HTR-8/SVneo (cell line): ENCODE measurements at places on chromosomes 12 and 14.

DNA sequence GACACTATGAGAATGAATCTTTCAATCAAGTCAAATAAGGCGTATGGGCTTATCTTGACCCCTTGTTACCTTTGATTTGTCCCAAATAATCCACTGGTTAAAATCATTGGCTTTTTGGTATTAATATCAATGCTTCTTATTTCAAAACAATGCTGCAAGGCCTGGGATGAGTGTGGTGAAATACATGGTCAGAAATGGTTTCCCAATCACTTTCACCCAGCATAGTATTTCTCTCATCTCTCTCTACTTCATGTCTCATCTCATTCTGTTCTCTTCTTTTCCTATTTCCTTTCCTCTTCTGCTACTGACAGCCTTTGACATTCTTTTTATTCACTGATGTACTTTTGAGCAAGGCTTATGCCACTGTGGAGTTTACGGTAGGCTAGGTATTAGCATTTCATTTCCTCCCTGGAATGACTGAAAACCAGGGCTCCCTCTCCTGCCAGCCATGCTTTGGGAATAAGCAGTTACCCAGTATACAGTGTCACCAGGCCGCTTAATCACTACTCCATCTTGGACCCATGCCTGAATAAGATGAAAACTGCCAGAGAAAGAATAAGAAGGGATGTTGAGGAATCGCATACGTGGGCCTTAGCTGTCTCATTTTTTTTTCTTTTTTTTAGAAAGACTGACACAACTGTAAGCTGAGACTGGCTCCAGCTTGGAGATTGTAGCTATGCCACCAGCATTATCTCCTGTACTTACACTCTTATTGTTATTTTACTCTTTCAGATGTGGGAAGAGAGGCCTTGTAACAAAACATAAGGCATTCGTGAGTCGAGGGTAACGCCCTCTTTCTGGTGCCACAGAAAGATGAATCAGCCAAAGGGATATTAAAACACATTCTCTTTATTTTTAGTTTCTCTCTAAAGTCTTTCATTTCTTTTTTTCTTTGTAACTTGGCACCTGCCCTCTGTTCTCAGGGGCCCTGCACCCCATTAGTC lies 53.5 kb downstream of the IGF1 start:
- DNase-seq = no peak

- DNase-seq = no peak
Measured at GRCh38 chr12:46438719-46439319, 66.2 kb upstream of the SLC38A2 start.

- DNase-seq = no peak
Measured at GRCh38 chr12:106982229-106982628, 4.7 kb downstream of the MTERF2 start.

GRCh38 chr12:122244565-122245371 lies 18.9 kb upstream of the DIABLO start:
- no peak for DNase-seq

DNA sequence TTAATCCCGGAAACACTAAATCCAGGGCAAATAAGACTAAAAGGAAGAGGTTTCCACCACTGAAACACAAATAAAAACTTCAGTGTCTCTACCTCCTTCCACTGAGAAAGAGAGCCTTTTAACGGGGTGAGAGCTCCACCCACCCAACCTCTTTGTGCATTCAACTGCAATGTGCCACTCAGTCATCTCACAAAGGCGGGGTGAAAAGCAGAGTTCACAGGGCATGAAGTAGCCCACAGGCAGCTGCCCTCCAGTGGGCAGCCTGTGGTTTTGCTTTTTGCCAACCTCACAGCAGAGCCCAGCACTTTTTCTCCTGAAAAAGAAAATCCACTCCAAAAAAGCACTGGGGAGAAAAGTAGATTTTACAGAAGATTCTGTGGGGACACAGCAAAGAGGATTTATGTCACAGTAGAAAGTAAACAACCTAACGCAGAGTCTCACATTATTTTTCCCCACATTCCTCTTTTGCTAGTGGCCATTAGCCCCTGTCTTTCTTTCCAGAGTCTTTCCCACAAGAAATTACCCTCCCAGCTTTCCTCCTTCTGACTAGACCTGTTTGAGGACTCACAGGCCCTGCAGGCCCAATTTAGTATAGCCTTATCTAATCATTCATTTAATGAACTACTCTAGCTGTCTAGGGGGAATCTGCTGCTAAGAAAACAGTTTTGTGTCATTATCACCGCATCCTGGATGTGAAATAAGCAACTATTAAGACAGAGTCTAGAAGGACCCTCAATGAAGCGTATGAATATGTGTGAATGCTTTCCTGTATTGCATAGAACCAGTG lies 753.8 kb upstream of the FOXG1 start:
- DNase-seq = no peak

- no peak for DNase-seq
Measured at GRCh38 chr12:76595056-76595455, 35.5 kb upstream of the OSBPL8 start.

- no peak for DNase-seq
Measured at GRCh38 chr12:25364529-25365339, 114.0 kb upstream of the KRAS start.

DNA sequence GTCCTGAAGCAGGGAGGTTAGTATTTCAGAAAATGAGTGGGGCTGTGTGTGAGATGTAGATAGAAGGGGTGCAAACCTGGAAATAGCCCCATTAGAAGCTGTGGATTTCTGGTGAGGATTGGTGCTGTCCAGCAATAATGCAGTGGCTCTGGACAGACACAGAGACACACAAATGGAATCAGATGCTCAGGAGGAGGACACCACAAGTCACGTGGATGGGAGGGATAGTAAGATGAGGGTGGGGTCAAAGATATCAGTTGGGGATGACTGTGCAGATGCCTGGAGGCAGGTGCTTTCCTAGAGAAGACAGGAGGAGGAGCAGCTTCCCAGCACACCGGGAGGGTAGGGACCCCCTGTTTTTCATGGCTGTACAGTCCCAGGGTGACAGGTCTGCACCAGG lies 136.5 kb downstream of the PLXNC1 start:
- DNase-seq = no peak

DNA sequence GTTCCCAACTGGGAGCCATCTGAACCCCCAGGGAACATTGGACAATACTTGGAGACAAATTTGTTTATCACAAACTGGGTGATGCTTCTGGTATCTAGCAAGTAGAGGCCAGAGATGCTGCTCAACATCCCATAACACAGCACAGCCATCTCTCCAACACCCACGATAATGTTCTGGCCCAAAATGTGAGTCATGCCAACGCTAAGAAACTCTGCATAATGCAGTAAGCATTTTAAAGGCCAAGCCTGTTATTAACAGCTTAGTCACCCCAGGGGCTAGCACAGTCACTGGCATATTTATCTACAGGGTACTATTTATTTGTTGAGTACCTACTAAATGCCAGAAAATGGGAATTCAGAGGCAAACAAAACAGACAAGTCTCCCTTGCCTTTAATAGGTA lies 873.1 kb upstream of the TMEM132C start:
- no peak for DNase-seq

DNA sequence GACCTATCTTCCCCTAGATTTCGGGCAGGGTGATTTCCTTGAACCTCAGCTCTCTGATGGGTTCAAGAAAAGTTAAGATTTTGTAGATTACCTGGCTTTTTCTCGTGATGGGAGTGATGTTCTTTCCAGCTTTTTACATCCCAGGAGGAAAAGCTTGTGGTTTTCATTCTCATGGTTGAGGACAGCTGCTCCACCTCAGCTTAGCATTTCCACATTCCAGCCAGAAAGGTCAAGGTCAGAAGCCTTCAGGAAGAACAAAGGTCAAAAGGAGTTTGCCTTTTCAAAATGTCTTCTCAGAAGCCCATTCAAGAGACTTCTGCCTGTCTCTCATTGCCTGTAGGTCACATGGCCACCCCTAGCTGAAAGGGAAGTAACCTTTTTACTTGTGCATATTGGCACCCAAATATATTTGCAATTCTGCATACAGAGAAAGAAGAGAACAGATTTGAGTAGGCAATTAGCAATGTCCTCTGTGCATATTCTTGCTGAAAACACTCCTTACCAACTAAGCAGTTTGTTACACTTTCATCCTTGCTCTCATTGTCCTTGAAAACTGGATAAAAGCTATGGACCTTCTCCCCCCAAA lies 6.6 kb upstream of the ADGRD1 start:
- DNase-seq = no peak

- no peak for DNase-seq
Measured at GRCh38 chr12:21934173-21934572, 7.1 kb downstream of the ABCC9 start.

DNA sequence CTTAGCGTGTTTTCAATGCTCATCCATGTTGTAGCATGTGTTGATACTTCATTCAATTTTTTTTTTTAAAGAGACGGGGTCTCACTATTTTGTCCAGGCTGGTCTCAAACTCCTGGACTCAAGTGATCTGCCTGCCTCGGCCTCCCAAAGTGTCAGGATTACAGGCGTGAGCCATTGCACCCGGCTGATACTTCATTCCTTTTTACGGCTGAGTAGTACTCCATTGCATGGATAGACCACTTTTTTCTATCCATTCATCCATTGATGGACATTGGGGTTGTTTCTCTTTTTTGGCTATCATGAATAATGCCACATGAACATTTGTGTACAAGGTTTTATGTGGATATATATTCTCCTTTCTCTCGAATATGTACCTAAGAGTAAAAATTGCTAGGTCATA lies 1.2 kb downstream of the P2RX7 start:
- no peak for DNase-seq

DNA sequence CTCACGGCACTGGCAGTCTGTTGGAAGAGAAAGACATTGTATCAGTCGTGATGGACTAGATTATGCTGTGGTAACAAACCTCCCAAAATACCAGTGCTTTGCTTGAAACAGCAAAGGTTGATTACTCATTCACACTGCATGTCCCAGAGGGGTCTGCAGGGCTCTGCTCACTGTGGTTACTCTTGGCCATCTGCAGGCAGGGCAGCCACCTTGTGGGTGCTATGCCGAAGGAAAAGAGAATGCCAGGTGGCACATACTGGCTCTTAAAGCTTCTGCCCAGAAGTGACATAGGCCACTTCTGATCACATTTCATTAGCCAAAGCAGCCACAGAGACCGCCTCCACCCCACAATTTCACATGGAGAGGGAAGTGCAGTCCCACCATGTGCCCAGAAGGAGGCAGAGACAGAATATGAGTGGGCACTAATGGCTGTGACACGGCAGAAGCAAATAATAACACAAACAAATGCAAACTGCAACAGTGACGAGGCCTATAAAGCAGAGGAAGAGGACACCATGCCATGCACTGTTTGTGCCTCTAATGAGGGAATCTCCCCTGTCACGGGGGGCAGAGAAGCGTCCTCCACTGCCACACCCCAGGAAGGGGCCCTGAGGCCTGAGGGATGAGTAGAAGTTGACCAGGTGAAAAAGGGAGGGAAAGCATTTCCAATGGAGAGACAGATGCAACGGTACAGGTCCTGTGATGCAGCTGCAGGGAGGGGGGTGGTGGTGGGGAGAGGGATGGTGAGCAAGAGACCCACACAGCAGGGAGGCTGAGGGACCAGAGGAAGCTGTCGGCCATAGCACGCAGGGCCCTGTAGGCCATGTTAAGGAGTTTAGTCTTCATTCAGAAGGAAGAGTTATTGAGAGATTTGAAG lies 51.7 kb upstream of the KICS2 start:
- peak; percentile 28 for DNase-seq

DNA sequence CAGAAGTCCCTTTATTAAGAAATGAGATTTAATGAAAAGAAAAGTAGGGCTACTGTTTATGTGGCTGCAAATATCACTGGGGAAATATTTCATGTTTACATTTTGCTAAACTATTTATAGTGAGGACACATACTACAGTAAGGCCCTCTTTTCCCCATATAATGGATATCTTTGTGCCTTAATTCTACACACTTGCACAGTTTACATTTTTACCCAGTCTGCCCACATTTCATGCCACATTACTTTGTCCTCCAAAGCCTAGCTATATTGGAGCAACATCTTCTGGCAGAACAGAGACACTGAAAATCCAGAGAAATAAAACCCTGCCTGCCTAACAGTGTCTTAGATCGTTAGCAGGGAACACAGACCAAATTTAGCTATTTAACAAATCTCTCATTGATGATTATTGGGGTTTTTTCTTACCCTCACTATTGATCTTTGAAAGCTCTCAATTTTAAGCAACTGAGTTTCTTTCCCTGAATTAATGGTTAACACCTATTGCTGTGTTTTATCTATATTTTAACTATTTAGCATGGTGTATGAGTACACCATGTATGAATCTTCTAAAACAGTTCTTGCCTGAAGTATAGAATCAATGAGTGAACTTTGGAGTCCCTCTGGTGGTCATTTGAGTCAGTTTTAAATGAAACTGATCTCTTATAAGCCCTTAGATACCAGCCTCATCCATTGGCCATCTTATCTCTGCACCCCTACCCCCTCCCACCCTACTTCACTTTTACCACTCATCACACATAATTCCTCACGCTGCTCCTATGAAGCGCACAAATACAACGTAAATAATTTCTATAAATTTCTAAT lies 170.2 kb downstream of the BCAT1 start:
- DNase-seq = peak; percentile 10

- peak; percentile 28 for DNase-seq
Measured at GRCh38 chr12:99455350-99456035, 192.1 kb upstream of the GARIN6 start.

DNA sequence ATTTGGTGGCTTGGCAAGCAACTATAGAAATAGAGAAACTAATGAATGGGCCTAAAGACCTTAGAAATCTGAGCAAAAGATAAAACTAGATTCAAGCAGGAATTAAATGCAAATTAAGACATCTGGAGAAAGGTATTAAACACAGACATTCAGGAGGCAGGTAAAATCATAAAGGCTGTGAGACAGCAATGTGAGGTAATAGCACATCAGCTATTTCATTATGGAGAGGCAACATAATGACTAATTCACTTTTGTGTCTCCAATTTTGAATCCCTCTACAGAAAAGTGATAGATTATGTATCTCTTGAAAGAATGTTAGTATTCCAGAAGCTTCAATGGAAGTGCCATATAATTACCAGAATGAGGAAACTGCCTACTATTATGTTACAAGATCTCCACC lies 175.9 kb upstream of the LRIG3 start:
- DNase-seq = no peak

DNA sequence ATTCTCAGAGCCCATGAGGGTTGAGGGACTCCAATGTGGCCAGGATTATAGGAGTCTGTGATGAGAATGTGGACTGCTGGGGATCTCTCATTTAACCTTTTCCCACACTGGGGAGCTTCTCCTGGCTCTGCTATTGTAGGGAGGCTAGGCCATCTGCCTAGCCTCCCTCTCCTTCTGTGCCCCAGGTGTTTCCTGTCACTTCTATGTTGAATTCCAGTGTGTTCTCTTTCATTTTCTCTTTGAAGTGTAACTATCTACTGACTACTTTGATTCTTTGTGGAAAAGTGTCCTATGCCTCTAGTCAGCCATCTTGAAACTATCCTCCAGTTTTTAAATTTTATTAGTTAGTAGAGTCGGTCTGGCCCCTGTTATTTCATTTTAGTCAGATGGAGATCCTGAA lies 53.4 kb upstream of the ABCD2 start:
- DNase-seq = no peak

- DNase-seq = no peak
Measured at GRCh38 chr12:124438437-124439056, 128.9 kb downstream of the NCOR2 start.
